SHP77 (cell line): ENCODE measurements at places on chromosomes 2 and 18.

GRCh38 chr2:70141212-70141901, 49.5 kb downstream of the C2orf42 start:
- DNase-seq, result peak; percentile 22

- DNase-seq, result no peak
These were observed 509.6 kb upstream of the SYT4 start for GRCh38 chr18:43786893-43787292.

- no peak for DNase-seq
These were observed 1.2 kb downstream of the ALK start for GRCh38 chr2:29920130-29920577.

GRCh38 chr2:83899271-83899670, 559.8 kb downstream of the SUCLG1 start:
- no peak for DNase-seq

GRCh38 chr2:46388881-46389280, 90.5 kb upstream of the TMEM247 start:
- no peak for DNase-seq

- no peak for DNase-seq
These were observed 1406.1 kb upstream of the NXPH2 start for GRCh38 chr2:140186313-140186712.

DNA sequence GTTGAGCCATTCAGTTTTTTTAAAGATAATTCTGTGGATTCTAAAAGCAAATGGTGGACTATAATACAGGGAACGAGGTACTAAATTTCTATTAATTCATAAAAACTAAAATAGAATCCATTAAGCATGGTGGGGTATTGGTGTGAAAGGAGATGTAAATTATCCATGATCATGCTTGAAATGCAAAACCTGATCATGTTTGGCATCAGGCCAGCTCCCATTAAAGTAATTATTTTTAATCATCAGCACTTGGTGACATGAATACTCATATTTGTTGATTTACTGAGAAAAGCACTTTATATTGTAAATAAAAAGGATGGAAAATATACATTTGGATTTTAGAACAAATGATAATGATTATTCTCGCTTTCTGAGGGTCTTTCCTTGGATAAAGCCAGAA, 232.3 kb upstream of the MEIS1 start:
- DNase-seq, result no peak

- no peak for DNase-seq
These were observed 151.3 kb upstream of the SLC39A10 start for GRCh38 chr2:195505701-195506100.

DNA sequence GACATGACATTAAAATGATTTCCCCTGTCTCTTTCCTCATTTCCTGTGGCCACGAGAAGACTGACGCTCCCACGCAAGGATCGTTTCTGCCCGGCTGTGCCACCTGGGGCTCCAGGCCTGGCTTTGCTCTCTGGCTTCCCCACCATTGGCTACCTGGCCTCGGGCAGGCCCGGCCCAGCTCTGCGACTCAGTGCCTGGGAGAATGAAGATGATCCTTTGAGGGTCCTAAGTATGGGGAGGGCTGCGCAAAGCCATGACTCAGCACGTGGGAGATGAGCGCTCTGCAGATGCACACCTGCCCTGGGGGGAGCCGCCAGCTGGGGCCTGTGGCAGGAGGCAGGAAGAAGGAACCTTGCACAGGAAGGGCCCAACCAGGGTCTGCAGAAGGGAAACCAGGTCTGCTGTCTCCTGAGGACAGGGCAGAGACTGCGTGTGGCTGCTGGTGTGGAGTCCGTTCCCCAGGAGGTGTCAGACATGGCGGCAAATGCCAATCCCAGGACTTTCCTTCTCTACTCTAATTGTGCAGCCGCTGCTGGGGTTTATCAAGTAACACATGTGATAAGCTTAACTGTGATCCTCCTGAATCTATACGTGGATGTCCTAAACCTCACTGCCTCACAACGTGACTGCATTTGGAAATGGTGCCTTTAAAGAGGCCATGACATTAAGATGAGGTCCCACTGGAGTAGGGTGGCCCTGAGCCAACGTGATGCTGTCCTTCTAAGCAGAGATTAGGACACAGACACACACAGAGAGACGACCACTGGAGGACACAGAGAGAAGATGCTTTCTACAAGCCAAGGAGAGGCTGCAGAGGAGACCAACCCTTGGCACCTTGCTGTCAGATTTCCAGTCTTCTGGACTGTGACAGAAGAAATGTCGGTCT, 32.9 kb downstream of the MBP start:
- DNase-seq, result no peak

GRCh38 chr18:53489266-53489665, 735.2 kb downstream of the MBD2 start:
- DNase-seq, result no peak

GRCh38 chr2:64453770-64454385, at the start of gene LGALSL:
LGALSL (plus strand) TSS chr2:64454162; CDS start chr2:64454546, 384 bp downstream.
- DNase-seq, result peak; percentile 33

DNA sequence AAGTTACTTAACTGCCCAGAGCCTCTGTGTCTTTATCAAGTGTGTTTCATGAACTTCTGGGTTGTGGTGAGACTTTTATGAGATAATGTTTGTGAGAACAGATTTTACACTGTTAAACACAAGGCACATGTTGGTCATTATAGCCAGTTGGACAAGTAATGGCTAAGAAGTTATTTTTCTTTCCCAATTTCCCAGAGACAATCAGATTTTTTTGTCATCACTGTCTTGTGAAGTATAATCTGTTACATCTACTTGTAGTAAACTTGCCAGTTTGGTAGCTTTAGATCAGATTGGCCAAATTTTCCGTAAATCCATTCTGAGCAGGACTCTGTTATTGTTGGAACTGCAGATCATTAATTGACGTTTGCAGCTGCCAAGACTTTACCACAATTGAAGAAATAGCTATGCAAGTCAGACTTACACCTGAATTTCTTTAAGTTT, 838.8 kb downstream of the SLC4A3 start:
- DNase-seq, result no peak

DNA sequence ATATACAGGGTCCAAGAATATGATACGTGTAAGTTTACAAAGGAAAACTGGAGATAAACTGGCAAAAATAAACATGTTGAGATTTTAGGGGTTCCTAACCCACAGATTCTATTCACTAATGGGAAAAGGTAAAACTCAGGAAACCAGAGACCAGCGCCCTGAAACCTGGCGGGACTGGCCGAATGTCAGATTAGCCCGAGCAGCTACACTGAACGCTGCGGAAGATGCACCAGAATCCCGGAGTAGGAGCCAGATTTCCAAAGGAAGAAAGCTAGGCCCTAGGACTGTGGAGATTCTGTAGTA, 679 bp upstream of the WDR75 start:
- DNase-seq, result no peak

GRCh38 chr2:44135771-44136170, 32.9 kb upstream of the PPM1B start:
- no peak for DNase-seq

DNA sequence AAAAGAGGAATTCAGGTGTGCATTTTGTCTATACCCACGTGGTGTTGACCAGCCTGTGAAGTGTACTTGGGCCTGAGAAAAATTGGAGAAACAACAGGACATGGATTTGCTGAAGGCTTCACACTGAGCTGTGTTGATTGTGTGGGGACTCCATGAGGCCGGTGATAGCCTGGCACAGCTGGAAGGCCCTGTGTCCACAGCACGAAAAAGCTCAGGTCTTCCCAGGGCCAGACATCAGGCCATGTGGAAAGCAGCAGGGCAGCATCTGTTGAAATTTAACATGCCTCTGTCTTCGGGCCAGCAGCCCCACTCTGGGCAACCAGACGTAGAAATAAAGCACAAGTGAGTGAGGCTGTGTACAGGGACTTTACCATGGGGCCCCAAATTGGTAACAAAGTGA, 84.1 kb downstream of the HS6ST1 start:
- DNase-seq, result no peak

DNA sequence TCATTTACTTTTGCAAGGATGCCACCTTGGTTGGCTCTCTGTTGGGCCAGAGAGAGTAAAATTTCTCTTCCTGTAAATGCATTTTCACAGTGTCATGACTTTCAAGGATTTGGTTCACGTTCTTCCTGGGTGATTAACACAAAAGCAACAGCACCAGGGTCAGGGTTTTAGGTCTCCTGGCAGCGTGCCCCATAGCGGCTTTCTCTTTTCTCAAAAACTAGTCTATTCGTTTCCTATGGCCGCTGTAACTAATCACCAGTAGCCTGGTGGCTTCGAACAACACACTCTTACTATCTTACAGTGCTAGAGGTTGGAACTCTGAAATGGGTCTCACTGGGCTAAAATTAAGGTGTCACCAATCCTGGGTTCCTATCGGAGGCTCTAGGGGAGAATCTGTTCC, 56.3 kb upstream of the ACMSD start:
- DNase-seq, result no peak

DNA sequence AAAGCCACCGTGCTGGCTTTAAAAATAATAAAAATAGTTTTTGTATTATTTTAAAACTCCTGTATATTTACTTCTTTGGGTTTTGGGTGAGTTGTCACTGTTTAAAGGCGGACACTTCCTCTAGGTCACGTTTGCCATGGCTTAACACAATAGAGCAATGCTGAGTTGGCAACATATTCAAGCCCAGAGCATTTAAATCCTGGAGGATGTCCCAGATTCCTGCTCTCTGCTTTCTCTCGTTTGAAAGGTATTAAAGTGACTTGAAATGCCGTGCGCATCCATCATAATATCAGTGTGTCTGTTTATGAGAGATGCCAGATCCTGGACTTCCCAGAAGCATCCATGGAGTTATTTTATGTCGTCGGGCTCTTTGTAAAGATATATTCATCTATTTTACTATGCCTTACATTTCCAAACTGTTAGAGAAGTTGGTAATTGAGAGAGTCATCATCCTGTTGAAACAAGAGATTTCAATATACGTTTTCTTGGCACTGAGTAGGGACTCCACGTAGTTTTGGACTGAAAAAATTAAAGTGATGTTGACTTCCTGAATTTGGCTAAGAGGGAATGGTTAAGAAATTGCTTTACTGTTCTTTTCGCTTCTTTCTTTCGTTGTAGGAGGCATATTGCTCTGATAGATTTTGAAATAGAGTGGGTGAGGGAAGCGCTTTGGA, 150.6 kb downstream of the ZNF236 start:
- no peak for DNase-seq

DNA sequence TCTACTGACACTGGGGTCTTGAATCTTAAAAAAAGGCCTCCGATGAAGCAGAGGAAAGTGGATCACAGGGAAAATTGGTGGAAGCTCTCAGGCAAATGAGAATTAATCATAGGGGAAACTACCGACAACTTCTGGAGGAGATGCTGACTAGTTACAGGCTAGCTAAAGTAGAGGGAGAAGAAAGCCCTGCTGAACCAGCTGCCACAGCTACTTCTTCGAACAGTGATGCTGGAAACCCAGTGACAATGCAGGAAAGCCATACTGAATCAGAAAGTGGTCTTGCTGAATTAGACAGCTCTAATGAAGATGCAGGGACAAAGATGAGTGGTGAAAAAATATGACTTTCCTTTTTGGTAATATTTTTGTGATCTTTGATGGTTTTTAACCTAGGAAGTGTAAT, 44.9 kb upstream of the SLC3A1 start:
- no peak for DNase-seq

DNA sequence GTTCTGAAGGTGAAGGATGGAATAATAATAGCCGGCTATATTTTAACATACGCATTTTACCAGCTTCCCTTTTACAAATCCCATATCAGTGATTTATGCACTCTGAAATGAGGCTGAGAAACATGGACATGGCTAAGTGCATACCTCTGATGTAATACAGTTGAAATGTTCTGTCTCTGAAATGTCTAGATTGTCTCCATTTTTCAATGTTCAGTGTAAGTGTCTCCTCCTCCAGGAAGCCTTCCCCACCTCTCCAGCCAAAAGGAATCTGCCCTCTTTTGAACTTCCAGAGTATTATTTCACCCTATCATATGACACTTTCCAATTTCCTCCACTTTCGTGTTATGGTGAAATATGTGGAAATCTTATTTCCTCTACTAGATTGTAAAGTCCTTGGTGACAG, 29.5 kb upstream of the ME2 start:
- no peak for DNase-seq

GRCh38 chr2:8851811-8852560, 14.6 kb upstream of the KIDINS220 start:
- no peak for DNase-seq

DNA sequence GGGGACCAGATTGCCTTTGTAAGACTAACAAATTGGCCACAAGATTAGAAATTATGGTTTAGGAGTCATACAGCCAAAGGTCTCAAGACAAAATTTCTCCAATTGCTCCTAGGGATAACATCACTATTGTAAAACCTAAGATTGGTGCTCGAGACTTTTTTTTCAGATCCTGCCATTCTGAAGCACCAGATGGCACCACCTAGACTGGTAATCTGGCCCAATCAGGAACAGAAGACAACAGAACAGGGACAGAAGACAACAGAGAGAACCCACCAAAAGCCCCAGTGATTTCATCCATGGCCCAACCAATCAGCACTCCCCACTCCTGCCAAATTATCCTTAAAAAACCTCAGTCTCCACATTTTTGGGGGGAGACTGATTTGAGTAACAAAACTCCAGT, 66.8 kb downstream of the LINC00305 start:
- no peak for DNase-seq

DNA sequence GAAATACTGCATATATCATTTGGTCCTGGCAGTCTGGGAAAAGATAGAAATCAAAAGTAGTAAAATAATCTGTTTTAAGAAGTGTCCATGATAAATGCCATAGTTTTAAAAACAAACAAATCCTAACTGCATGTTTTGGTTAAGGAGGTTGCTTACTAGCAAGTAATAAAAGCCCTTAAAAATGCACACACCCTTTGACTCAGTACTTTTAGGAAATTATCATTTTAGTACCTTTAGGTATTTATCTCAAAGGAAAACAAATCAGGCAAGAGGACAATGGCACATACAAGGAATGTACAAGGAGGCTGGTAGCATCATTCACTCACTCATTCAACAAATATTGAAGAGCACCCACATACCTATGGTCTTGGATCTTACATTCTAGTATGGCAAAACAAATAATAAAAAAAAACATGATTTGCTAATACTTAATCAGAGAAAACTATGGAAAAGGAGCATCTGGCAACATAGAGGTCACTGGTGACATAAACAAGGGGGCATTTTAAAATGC, 67.6 kb downstream of the OLA1 start:
- DNase-seq, result no peak

DNA sequence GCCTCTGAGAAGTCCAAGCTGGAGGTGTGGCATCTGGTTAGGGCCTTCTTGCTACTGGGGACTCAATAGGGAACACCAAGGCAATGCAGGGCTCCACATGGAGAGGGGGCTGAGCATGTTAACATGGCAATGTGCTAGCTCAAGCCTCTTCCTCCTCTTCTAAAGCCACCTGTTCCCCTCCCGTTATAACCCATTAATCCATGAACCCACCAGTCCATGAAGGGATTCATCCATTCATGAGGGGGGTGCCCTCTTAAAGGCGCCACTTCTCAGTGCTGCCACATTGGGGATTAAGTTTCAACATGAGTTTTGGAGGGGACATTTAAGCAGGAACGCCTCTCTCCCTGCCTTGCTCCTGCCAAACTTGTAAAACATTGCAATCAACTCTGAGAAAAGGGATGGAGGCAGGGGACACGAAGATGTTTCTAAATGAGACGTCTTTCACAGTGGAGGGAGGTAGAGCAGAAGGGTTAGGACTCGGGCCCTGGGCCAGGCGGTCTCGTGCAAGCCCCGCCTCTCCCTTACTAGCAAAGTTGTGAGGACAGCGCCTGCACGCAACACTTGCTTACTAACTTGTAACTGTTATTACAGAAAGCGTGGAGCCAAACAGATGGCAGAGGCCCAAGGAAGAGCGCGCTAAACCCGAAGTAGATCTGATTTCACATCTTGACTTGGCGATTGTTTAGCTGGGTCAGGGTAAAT, 118.2 kb upstream of the ZNF516 start:
- no peak for DNase-seq

GRCh38 chr18:44826418-44827259, 146.0 kb downstream of the SETBP1 start:
- DNase-seq, result no peak
